ENCODE measurements at places on chromosomes 7 and 10.

- DNase-seq = no peak
These were observed 739.6 kb upstream of the GALNT17 start for GRCh38 chr7:70392256-70392876.

DNA sequence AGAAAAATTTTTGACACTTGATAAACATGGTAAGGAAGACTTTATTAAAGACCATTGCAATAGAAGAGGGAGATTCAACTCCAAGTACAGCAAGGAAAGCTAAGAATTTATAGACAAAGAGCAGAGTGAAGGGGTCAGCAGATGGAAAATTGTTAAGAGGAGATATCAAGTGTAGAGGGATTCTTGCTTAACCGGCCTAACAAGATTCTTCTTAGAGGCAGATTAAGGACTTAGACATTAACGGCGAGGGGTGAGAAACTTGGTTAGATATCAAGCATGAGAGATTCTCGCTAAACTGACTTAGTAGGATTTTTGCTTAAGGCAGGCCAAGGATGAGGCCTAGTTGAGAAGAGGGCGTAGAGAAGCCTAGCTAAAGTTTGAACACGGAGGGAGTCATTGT, 76.0 kb downstream of the ITGB1 start:
- no peak for DNase-seq

DNA sequence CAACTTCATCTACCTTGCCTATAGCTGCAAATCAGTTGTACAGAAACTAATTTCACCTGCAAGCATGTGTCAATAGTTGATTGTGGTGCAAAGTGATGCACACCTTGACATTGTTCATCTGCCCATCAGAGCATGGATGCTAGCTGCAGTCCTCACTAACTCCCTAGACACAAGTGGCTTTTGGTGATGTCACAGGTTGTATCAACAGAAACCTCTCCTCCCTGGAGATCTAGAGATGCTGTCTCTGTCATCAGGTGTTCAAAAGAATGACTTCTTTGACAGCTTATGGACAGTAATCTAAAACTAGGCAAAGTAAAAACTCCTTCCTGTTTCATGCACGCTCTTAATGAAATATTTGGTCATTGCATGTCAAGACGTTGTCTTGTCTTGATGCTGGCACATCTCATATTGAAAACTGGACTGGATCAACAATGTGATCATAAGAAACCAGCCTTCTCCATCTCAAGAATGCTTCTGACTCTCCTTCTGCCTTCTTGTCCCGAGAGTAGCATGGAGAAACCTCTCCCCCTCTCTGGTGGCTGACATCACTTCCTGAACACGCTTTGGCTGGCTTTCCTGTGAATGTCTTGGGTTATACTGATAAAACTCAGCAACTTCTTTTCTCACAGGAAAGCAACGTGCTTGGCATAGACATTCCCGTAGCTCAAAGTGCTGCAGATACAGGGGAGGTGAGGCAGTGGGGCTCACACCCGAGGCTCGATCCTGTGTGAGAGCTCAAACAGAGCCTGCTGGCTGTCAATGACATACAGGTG, 176.2 kb upstream of the CDCA7L start:
- DNase-seq = no peak

DNA sequence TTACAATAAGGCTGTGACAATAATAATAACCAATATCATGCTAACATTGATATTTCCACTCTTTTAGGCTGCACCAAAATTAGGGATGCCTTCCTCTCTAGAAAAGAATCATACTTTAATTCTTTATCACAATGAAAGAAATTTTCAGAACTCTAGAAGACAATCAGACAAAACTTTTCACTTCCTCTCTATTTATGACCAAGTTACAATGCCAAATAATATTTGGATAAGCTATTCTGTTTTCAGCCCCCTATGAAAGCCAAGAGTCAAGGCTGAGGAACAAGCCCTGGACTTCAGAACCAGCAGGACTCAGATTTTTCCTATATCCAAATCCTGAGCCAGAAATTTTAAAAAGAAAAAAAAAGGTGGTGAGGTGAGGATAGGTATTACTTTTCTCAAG, 4.6 kb downstream of the HYCC1 start:
- no peak for DNase-seq

- DNase-seq = no peak
These were observed 19.7 kb downstream of the LIPK start for GRCh38 chr10:88725798-88726197.

DNA sequence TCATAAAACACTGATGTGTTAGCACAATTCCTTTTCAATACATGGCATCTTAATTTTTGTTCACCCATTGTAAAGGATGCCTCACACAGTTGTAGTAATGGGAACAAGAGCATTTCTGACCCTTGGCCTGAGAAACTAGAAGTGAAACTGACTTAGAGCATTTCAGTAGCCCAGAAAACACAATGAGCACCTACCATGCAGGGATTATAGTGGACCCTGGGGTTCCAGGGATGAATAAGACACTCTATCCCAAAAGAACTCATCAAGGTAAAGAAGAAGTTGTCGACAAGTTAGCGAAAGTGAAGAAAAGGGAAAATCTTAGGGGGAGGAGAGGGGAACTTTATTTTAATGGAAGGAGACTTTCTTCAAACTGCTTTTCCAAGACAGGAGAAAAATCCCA, 125.6 kb downstream of the NT5C2 start:
- no peak for DNase-seq

- no peak for DNase-seq
These were observed 90.9 kb downstream of the AOAH start for GRCh38 chr7:36633377-36633776.

GRCh38 chr7:151663382-151664100, 143.8 kb upstream of the RHEB start:
- no peak for DNase-seq

GRCh38 chr10:96686514-96686913, 33.8 kb downstream of the PIK3AP1 start:
- no peak for DNase-seq

GRCh38 chr7:85890244-85890811, 703.5 kb upstream of the SEMA3D start:
- DNase-seq = no peak

DNA sequence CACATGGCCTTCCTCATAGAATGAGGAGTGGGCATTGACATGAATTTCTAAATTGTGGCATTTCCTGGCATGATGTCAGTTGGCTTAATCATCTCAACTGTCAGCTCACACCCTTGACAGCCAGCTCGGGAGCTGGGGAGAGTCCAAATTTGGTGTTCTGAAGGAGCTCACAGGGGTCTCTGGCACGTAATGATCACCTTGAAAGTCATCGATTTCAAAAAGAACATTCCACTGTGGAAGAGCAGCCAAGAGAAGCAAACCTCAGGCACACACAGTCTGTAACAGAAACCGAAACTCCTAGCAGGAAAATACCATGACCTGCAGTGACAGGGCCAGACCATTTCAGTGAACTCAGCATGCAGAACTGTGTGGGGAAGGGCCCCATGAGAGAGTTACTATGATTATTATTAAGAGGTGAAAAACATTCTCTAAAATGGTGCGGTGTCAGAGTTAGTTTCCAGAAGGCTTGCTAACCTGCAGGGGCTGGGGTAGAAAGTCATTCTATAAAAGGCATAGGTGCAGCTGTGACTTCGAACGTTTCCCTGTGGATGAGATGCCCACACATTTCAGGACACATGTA, 26.4 kb upstream of the KLF6 start:
- DNase-seq = no peak

GRCh38 chr10:133254421-133255120, 16.9 kb downstream of the VENTX start:
- DNase-seq = no peak

DNA sequence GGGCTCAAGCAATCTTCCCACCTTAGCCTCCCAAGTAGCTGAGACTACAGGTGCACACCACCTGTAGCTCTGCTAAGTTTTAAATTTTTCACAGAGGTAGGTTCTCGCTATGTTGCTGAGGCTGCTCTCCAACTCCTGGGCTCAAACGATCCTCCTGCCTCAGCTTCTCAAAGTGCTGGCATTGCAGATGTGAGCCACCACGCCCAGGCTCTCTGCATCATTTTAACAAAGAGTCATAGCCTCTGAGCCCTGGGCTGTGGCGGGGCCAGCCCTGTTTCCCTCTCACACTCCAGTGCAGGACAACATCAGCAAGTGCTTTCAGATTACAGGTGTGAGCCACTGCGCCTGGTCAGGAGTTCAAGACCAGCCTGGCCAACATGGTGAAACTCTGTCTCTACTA, 102.5 kb downstream of the COL26A1 start:
- no peak for DNase-seq

DNA sequence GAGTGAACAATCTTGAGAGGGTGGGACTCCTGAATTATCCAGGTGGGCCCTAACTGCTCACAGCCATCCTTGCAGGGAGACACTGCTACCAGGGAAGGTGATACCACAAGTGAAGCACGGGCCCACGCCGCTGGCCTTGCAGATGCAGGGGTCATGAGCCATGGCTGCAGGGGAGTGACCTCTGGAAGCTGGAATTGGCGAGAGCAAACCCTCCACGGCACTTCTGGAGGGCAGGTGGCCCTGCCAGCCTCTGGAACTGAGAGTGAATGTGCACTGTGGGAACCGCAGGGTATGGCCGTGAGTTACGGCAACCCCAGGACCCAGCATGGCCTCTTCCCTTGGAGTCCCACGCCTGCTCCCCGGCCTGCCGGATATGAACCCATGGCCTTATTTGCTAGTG, 37.5 kb downstream of the STK32C start:
- peak; percentile 7 for DNase-seq

DNA sequence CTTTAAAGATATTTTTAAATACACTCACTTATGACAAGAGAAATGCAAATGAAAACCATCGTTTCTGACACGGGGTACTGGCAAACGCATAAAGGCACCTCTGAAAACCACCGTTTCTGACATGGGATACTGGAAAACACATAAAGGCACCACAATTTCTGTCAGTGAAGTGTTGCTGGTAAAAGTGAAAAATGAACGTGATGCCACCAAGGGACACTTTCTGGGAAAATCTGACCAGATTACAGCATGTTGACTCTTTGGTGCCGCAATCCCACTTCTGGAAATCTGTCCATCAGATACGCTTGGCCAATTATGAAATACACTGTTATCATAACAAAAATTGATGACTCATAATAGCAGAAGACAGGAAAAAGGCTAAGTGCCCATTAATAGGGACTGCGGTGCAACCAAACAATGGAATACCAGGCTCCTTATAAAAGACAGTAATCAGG, 131.7 kb downstream of the ZMYND11 start:
- DNase-seq = no peak

- DNase-seq = no peak
These were observed 8.0 kb downstream of the CCDC186 start for GRCh38 chr10:114166043-114166442.

DNA sequence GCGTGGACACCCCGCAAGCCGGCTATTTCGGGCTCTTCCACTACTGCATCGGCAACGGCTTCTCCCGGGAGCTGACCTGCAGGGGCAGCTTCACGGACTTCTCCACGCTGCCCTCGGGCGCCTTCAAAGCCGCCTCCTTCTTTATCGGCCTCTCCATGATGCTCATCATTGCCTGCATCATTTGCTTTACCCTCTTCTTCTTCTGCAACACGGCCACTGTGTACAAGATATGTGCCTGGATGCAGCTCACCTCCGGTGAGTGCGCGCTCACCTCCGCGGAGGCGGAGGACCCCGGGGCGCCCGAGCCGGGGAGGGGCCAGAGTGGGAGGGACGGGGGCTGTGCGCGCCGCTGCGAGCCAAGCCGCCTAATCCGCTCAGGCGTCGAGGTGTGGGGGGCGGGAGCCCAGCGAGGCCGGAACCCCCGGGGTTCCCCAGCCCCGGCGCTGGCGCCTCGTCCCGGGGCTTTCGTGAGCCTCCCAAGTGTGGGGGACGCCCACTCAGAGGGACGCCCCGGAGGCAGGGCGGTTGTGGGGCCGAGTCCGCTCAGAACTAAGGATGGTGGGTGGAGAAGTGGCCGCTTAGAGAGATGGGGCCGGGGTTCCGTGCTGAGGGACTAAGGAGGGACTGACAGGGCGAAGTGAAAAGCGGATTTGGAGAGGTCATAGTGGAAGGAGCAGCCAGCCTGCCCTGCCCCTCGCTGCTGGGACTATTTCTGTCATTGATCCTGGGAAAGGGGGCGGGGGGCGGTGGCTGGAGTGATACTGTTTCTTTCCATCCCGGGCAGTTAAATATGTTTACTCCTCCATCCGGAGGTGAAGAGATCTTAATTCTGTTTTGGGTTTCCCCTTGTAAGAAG, 795 bp downstream of the LHFPL3 start:
- DNase-seq = no peak

DNA sequence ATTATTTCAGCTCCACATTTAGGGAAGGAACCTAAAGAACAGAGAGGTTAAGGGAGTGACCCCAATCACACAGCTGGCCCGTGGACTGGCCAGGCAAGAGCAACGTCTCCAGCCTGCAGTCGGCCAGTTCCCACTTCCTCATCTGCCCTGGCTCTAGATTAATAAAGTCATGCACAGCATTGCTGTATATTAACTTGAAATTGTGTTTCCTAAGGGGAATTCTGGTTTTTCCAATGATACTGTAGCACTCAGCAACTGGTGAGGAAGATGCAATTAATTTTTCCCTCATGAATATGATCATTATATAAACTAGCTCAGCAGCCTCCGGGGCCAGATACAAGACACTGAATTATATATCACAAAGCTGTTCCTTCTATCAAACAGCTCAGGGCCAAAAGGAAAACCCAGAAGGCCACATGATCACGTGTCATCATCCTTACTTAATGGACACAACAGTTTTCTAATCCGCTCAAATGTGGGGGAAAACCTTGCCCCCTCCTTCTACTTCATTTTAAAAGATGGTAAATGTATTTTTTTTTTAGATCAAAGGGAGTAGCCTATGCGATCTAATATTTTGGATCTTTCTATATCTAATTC, 295.3 kb upstream of the PRKCQ start:
- DNase-seq = peak; percentile 87

DNA sequence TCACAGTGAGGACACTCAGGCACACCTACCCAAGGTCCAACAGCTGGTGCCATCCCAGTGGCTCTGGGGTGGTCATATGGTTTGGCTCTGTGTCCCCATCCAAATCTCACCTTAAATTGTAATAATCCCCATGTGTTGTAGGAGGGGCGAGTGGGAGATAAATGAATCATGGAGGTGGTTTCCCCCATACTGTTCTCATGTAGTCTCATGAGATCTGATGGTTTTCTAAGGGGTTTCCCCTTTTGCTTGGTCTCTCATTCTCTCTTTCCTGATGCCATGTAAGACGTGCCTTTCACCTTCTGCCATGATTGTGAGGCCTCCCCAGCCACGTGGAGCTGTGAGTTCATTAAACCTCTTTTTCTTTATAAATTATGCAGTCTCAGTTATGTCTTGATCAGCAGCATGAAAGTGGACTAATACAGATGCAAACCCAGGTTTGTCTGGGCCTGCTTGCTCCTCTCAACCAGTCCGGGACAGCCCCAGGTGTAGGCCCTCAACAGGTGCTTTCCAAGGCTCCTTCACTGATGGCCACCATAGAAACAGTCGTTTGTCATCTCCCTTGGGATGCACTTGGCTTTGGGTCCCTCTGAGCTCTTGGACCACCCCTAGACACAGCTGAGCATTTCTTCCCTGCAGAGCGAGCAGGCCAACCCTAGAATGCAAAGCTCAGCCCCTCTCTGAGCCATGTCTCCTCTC, 101.3 kb upstream of the CTBP2 start:
- no peak for DNase-seq

DNA sequence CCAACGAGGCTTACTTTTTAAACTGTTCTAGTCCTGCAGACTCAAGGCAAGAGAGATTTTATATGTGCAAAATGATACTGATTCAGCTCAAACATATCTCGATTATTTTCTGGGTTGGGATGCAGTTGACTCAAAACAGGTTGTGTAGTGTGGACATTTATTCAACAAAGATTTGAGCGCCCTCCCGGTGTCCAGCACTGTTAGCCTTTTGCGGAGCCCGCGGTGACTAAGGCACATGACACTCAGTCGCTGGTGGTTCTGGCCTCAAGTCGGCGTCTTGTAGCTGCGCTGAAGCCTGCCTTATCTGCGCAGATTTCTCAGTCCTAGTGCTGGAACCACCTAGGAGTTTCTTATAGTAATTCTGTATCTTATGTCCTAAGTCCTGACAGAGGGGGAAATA, 938 bp upstream of the CADPS2 start:
- peak; percentile 53 for DNase-seq

Data from right hindlimb (tissue), 1 donor.